Aorta (tissue), 5 donors: ENCODE measurements at places on chromosomes 5 and 9.

DNA sequence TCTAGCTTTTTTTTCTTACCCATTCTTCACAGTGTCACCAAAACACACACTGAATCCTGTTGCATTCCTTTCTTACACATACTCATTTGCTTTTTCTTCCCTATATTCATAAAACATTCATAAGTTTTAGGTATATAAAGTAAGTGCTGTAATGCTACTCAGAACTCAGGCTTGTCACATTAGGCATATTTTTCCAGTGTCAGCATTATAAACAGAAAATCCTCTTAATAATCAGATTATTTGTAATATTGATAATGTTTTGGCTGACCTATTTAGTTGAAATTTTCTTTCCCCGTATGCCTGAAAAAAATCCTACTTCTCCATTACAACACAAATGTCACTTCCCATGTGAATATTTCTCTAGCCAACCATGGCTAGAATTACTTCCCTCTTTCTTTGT lies 743.0 kb upstream of the NUDT12 start:
- DNase-seq = no peak

- DNase-seq = peak; percentile 44
Observed at GRCh38 chr9:131773911-131774379, 34.1 kb upstream of the RAPGEF1 start.

DNA sequence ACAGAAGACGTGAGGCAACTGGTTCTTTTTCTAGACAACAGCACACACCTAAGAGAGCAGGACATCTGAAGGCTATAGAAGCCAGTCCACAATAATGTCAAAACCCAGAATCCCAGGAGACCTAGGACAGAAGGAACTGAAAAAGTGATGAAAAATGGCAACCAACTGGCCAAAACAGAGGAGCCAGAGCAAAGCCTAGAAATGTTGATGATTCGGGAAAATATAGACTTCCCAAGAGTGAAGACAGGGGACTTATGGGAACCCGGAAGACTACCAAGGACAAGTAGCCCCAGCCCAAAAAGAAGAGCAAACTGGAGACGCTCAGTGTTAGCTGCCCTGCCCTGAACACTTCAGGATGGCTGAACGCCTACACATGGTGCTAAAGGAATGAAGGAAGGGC lies 43.4 kb upstream of the ZNF366 start:
- no peak for DNase-seq

GRCh38 chr9:98502311-98502975 lies 206.3 kb downstream of the GABBR2 start:
- no peak for DNase-seq

- no peak for DNase-seq
Observed at GRCh38 chr5:146447734-146448380, 724 bp downstream of the TCERG1 start.

DNA sequence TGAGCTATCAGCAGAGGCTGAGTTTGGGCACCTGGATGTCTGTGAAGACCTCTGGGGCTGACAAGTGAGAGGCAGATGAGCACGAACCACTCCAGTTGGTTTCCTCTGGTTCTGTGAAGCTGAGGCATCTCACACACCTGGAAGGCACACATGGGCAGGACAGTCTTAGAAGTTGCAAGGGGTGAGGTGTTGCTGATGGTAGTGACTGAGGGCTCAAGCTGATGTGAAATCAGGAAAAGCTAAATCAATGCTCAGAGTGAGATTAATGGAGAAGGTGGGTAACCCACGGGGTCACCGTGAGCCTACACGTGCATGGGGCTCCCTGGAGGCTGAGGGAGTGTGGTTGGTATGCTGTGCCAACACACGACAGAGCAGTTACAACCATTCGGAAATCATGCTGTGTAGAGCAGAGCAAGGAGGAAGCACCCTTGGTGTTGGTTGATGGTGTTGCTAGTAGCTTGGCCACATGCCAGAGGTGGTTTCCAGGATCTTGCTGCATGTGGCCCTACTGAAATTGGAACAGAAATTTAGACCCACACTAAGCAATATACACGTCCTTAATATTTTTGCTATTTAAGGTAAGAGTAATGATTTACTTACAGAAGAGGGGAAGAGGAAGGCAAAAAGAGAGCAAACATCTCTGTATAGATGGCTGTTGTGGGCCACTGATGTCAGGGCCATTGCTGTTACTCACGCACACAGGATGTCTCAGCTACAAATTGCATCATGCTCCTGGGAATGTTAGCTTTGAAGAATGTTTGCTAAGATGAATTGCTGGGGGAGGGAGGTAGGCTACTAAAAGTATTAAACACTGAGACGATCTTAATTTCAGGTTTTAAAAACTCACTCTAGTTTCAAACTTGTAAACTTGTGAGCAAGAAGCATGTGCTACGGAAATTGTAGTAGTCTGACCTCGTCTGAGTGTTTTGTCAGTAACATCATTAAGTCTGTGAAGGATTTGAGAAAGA lies 170.5 kb downstream of the ARHGEF28 start:
- DNase-seq = peak; percentile 66

- no peak for DNase-seq
Observed at GRCh38 chr9:128860937-128861336, 20.8 kb downstream of the KYAT1 start.

DNA sequence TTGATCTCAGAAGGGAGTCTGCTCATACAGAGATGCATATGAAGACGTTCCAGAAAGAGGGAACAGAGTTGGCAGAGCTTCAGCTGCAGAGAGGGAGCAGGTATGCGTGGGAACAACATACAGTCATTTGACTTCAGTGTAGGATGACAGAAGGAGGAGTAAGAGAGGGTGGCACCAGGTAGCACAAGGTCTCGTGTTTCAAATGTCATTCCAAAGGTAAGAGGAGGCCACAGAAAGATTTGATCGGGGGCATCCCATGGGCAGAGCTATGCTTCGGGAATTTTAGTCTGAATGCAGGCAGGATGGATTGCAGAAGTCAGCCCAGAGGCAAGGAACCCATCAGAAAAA lies 367.1 kb downstream of the CDK5RAP2 start:
- DNase-seq = no peak

- no peak for DNase-seq
Observed at GRCh38 chr5:89954916-89955315, 454.6 kb downstream of the CETN3 start.

DNA sequence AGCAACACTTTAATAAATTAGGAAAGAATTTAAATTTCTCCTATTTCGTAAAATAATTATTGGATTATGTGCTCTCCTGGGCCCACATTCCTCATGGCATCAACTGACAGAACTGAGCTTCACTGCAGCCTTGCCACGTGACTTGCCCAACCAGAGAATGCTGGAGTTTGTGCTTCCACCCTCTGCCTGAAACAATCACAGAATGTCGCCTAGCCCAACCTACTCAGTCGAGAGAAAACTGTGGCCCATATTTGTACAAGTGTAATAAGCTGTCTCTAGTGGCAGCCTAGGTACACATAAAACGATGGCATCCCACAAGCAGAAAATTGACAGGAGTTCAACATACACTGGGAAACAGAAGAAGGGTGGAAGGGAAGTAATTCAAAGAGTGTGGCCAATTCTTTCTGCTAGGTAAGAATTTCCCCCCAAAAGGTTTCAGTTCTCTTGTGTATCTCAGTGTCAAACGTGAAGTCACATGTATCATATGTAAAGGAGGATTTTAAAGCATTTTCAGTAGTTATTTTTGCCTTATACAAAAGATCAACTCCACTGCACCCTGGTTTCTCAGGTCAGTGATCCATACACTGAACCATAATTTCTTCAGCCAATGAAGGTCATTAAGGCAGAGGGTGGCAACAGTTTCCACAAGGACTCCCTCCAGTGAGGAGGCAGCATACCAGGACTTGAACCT lies 41.7 kb downstream of the ZNF608 start:
- no peak for DNase-seq

- DNase-seq = no peak
Observed at GRCh38 chr5:139799359-139799758, 3.8 kb downstream of the PSD2 start.

- DNase-seq = no peak
Observed at GRCh38 chr5:146048994-146049703, 56.2 kb downstream of the PLAC8L1 start.

GRCh38 chr5:160369990-160370712 lies at the start of gene C1QTNF2:
TSS of gene C1QTNF2 (minus strand) at chr5:160370626. CDS start at chr5:160355011, 15,615 bp downstream.
- DNase-seq = peak; percentile 92

GRCh38 chr5:57007344-57007743 lies 55.4 kb upstream of the MIER3 start:
- DNase-seq = no peak

DNA sequence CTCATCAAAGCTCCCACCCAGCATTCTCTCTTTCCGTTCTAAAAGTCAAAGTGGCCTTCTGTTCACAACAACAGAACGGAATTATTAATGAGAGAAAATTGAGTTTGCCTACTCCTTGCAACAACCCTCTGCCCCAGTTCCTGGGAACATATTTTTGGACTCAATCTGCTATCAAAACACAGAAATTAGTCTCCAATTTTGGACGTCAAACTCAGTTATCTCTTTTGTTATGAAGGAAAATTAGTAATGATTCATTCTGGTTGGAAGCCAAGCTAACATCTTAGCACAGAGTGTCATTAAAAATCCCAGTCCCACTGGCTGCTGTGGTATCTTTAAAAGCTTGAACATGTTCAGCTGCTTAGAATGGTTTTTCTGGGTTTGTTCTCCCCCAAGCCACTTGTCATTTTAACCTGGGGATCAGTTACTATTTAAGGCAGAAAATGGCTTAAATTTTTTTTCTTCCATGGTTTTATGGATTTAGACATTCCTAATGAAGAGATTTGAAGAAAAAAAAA lies 343.2 kb downstream of the TRIM32 start:
- no peak for DNase-seq

- no peak for DNase-seq
Observed at GRCh38 chr5:31781772-31782171, 142.8 kb downstream of the PDZD2 start.

DNA sequence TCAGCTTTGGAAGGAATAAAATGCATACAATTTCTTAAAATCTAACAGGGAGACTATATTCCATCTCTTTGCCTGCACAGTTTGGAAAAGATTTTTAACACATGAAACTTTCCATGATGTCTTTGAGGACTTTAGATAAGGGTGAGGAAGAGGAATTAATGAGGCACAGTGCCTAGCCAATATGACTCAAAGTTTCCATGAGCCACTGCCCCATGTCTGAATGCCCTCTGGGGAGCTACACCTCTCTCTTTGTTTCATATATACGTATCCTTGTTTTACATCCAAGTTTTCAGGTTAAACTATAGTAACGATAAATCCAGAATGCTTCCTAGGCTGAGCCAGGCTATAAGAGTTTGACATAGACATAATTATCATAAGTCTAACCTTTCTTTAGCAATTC lies 349.3 kb upstream of the TLE4 start:
- no peak for DNase-seq

- DNase-seq = no peak
Observed at GRCh38 chr5:171149333-171149732, 159.7 kb upstream of the TLX3 start.

- DNase-seq = no peak
Observed at GRCh38 chr5:35146406-35146805, 83.9 kb downstream of the PRLR start.

- no peak for DNase-seq
Observed at GRCh38 chr5:821504-821903, 29.3 kb downstream of the ZDHHC11 start.

DNA sequence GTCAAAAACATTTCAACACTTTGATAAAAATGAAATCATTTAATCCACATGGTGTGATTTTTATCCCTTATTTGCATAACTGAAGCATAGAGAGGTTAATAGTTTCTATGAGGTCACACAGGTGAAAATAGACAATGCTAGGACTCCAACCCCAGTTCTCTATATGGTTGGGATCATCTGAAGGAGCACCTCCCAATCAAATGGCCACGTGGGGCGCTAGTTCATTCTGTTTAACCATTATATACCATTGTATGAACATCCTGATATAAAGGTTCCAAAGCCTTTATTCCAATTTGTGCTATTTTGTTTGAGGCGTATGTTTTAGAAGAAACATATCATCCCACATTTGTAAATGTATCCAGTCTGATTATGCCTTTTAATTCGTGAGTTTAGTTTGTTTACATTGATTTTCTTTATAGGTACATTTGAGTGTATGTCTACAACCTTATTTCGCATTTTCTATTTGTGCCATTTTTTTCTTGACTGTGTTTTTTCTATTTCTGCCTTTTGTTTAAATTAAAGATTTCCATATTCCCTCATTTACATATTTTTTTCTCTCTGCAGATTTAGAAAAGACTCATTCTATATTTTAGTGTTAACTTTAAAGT lies 1092.0 kb downstream of the MAT2B start:
- DNase-seq = no peak

GRCh38 chr9:125145425-125145824 lies 2.1 kb upstream of the SCAI start:
- no peak for DNase-seq

GRCh38 chr9:4666042-4666699 lies at the start of gene SPATA6L:
TSS of gene SPATA6L (minus strand) at chr9:4666480. CDS start at chr9:4666250, 230 bp downstream.
- DNase-seq = peak; percentile 90

DNA sequence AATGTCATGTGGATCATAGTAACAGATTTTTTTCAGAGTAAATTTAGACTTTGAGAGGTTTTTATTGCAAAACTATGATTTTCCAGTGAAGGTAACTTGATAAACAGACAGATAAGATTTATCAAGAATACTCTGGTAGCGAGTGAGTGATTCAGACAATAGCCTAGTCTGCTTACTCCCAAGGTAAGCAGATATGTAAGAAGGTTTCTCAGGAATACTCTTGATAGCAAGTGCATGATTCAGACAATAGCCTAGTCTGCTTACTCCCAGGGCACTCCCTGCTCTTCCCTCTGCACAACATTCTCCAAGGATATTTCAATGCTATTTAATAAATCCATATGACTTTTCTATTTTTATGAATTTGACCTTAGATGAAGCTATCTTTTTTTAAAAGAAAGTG lies 1881.5 kb downstream of the EFNA5 start:
- DNase-seq = no peak

GRCh38 chr5:8340739-8341344 lies 471.9 kb downstream of the MTRR start:
- no peak for DNase-seq

- DNase-seq = no peak
Observed at GRCh38 chr5:111013011-111013410, 58.5 kb upstream of the TSLP start.

DNA sequence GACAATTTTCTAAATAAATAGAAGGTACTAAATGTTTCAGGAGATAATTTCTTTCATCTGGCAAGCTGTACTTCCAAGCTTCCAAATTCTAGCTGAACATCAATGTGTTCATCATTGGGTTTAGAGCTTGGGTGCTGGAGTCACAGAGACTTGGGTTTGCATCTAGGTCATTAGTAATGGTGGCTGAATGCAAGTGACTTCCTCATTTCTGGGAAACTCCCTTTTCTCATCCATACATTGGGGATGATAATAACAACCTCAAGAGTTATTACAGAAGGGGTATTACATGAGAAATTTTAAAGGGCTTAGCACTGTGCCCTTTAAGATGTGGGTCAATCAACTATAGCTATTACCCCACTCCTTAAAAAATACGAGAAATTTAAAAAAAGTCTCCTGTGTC lies 41.1 kb upstream of the KLF4 start:
- DNase-seq = no peak

GRCh38 chr5:140986117-140986521 lies 19.8 kb downstream of the PCDHAC2 start:
- no peak for DNase-seq

GRCh38 chr5:115246361-115246991 lies 16.2 kb downstream of the PGGT1B start:
- no peak for DNase-seq
